ENCODE measurements at places on chromosomes 13 and 19.

DNA sequence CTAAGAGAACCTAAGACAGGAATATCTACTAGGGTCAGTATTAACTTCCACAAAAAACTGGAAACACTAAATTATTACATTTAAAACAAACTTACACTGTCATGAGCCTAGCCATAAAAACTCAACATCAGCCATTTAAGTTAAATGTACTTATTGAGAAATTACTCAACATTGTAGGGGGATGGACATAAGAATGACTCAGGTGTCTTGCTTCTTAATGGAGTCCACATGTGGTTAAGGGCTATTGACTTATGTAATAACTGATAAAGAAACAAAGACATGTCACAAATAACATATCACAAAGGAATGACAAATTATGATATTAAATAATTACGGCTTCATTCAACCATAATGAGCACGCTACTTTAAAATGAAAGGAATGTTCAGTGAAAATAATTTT, 36.2 kb downstream of the CLDN10 start:
- DNase-seq = no peak

GRCh38 chr13:47215736-47216135, 318.9 kb upstream of the HTR2A start:
- no peak for DNase-seq

DNA sequence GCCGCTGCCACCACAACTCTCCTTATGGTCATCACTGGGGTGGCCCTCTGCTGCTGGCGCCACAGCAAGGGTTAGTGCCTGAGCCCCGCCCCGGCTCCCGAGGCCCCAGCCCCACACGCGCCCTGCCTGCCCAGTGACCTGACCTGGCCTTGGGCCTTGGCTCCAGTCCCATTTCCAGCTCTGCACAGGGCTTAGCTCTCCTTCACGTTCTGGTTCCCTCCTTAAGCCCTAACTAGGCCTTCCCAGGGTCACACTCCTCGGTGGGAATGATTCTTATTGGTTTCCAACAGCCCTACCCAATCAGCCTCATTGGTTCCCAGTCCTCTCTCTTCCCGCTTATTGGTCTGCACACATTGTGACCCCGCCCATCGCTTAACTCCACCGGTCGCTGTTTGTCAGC, 5.8 kb downstream of the KIRREL2 start:
- no peak for DNase-seq

- no peak for DNase-seq
These were observed 2.5 kb downstream of the ZNF430 start for GRCh38 chr19:21022996-21023395.
